ENCODE measurements at places on chromosomes 11 and 22.

- no peak for DNase-seq
These were observed 837.7 kb upstream of the CNTN5 start for GRCh38 chr11:98183034-98183433.

GRCh38 chr22:45271667-45272201 lies 13.0 kb upstream of the UPK3A start:
- no peak for DNase-seq

GRCh38 chr22:38890377-38890776 lies 18.4 kb upstream of the CBX6 start:
- DNase-seq, result no peak

DNA sequence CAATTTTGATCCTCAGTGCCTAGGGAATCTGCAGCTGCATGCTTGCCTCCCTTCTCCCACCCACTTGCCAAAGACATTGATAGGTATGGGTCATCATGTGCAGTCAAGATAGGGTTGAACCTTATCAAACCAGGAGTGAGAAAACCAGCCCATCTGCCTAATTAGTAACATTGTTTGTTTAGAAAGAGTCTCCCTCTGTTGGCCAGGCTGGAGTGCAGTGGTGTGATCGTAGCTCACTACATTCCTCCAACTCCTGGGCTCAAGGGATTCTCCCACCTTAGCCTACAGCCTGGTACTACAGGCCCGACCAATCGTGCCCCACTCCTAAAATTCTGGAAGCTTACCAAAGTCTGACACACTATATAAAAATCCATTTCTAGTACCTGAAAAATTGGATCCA lies 4.6 kb downstream of the C11orf71 start:
- DNase-seq, result no peak

DNA sequence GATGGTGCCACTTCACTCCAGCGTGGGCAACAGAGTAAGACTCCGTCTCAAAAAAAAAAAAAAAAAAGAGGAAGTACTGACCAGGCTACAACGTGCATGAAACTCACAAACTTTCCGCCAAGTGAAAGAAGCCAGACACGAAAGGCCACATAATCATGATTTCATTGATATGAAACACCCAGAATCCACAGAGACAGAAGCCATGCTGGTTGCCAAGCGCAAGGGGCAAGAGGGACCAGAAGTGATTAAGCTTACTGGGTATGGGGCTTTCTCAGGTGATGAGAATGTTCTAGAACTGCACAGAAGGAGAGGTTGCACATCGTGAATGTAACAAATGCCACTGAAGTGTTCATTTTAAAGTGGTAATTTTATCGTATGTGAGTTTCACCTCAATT lies 60.9 kb downstream of the CELSR1 start:
- DNase-seq, result no peak

DNA sequence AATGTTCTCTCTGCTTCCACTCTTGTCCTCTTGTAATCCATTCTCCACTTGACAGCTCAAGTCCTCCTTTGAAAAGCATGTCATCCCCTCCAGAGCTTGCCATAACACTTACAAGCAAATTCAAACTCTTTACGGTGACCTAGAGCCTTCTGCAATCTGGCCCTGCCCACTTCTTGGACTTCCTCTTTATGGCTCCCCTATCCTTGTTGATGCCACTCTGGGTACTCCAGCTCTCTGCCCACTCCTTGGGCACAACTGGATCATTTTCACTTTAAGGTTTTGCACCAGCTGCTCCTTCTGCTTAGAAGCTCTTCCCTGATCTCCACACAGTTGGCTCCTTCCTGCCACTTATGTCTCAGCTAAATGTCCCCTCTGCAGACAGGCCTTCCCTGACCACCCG lies 217.9 kb downstream of the DSCAML1 start:
- no peak for DNase-seq

GRCh38 chr11:17418444-17419081 lies 30.1 kb upstream of the KCNJ11 start:
- no peak for DNase-seq

DNA sequence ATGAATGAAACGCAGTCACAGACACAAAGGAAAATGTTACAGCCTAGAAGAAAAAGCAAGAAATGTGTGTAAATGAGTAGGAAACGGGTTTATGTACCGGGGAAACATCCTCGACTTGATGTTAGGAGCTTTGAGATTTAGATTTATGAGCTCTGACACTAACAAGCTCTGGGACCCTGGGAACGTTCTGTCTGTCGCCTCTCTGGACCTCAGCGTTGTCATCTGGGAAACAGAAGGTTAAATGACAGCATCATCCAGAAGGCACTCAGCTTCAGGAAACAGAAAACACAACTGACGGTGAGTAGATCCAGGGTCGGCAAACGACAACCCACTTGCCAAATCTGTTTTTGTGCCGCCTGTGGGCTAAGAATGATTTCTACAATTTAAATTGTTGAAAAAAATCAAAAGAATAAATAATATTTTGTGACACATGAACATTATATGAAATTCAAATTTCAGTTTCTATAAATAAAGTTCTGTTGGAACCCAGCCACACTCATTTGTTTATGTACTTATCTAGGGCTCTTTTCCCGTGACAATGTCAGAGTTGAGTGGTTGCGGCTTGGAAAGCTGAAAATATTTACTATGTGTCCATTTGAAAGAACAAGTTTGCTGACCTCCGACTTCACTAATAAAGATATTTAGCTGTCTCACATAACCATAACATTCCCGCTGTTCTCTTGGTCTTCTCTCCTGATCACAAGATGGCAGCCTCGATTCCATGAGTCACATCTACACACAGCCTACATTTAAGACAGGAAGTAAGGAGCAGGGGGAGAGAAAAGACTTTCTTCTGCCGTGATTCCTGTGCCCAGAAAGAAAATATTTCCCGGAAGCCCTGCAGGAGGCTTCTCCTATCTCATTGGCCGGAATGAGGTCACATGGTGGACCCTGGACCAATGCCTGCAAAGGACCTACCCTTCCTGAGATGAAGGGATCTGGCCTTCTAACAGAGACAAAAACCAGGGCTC lies 47.1 kb upstream of the SYT13 start:
- no peak for DNase-seq

DNA sequence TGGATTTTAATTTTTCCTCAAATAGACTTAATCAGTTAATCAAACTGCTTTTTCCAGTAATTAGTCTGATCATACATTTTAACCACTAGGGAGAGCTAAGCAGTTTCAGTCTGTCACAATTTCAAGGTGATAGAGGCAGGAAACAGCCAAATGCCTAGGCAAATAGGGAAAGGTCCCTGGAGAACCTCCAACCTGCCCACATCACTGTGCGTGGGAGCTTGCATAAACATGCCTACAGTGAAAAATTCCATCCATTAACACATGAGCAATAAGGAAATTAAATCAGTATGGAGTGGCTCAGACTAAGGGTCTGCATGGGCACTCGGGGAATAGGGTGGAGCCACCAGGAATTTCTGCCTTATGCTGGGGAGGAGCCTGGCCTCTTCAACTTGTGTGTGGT lies 74.6 kb downstream of the AASDHPPT start:
- no peak for DNase-seq

GRCh38 chr22:20807315-20807752 lies 33.4 kb downstream of the SERPIND1 start:
- DNase-seq, result no peak

GRCh38 chr11:76863196-76863777 lies 2.6 kb downstream of the ACER3 start:
- DNase-seq, result no peak

DNA sequence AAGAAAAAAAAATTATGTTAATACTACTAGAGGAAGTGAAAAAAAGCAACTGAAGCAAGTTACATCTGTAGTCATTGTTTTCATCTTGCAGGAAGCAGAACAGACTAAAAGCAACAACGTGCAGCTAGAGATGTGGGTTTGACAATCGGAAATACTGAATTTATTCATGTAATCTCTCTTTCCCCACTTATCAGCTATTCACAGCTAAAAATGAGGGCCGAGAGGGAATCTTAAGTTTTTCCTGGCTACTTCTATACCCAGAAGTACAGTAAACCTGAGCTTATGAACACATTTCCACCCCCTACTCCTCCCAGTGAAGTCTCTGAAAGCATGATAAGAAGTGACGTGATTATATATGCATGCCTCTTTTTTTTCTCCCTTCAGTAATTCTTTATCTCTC lies 116.5 kb downstream of the SPON1 start:
- DNase-seq, result peak; percentile 67

- no peak for DNase-seq
These were observed 51.3 kb downstream of the KIRREL3 start for GRCh38 chr11:126949066-126949891.

GRCh38 chr11:9208726-9209501 lies 56.2 kb downstream of the DENND5A start:
- no peak for DNase-seq

- DNase-seq, result peak; percentile 17
These were observed 3.7 kb upstream of the RPS6KA4 start for GRCh38 chr11:64355078-64355940.

- no peak for DNase-seq
These were observed 350.1 kb upstream of the C11orf87 start for GRCh38 chr11:109071712-109072524.

DNA sequence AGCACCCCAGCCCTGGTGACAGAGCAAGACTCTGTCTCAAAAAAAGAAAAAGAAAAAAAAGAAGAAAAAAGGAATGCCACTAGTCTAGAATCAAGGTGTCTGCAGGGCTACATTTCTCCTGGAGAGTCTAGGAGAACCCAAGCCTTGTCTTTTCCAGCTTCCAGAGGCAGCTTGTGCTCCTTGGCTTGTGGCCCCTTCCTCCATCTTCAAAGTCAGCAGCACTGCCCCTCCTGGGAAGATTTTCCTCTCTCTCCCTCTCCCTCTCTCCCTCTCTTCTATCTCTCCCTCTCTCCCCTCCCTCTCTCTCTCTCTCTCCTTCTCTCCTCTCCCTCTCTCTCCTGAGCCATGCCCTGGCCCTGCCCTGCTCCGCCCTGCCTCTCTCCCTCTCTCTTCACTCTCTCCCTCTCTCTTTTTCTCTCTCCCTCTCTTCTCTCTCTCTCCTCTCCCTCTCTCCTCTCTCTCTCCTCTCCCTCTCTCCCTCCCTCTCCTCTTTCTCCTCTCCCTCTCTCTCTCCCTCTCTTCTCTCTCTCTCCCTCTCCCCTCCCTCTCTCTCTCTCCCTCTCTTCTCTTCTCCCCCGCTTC lies 97.7 kb upstream of the FGF3 start:
- no peak for DNase-seq
